ENCODE measurements at places on chromosomes 3 and 15.

DNA sequence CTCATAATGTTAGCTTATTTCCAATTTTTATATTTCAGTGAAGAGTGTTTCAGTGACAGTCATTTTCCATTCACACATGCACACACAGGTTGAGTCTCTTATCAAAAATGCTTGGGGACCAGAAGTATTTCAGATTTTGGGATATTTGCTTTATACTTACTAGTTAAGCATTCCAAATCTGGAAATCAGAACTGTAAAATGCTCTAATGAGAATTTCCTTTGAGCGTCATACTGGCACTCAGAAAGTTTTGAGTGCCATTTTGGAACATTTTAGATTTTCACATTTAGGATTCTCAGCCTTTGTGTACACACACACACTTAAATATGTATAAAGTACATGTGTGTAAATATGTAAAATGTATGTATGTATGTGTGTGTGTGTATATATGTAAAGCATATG is 71.0 kb downstream of the CHD2 start:
- DNase-seq: no peak

DNA sequence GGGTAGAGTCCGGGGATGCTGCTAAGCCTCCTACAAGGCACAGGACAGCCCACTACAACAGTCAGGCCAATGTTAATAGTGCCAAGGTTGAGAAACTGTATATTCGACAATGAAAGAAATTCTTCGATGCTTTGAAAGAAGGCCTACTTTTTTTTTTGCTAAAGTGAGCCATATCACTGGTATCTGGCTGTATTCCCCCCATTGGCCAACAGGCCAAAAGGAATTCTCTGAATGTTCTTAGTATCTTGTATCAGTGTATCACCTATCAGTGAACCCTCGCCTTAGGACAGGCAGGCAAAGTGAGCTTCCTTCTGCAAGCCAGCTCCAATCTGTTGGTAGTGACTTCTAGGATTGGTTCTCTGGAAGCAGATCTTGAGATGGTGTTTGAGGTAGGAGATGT is 74.2 kb downstream of the SNTN start:
- no peak for DNase-seq

DNA sequence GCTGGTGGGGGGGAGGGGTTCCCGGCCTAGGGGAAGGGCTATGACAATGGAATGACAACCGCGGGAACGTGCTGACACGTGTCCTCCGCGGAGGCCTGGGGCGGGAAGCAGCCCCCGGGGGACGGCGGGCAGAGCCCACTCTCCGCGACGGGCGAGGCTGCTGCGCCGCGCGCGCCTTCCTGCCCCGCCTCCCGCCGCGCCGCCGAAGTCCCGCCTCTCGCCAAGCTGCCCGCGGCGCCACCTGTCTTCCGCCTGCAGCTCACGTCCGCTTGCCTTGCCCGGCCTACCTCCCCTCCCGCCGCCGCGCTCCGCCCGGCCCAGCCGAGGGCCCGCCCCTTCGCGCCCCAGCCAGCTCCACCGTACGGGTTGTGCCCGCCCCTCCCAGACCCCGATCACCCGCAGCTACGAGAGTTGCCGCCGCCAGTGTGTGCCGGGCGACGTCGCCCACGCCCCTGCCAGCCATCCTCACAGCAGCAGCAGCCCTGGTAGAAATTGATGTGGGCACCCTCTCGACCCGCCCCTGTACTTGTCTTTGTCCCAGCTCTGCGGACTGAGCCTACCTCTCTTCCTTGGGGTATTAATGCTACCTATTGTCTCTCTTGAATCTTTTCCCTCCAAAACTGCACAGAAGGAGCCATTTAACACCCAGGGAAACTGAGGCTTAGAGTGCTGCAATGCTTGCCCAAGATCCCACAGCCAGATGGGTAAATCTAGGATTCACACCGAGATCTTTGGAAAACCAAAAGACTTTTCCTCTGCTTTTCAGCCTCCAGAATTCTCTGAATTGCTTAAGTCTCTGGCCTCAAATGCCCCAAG is at the start of gene PARP16:
Gene PARP16, minus strand, starts transcription at position 180 of the 816 bp plus-strand sequence. CDS start 457 bp downstream, outside the sequence.
- DNase-seq: peak; percentile 52

GRCh38 chr3:46536758-46537157 is 29.3 kb downstream of the LRRC2 start:
- no peak for DNase-seq

- DNase-seq: no peak
These were observed 188.4 kb downstream of the ADAMTSL3 start for GRCh38 chr15:83842281-83842680.

- no peak for DNase-seq
These were observed 441.1 kb upstream of the DPH6 start for GRCh38 chr15:35987056-35987455.

DNA sequence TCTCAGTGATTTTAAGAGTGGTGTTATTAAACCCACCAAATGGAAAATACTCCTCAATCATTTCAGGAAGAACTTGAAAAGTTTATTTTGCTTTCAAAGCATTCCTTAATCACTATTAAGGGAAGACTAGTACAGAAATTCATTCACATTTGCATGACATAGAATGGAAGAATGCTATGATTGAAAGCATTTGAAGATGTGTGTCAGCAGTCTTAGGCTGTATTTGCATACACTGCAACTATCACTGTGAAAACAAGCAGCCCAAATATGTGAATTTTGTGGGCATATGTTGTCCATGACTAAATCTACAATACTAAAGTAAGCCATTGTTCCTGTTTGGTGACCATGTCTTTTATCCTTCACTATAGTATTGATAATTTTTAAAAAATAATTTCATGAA is 95.8 kb downstream of the CNTN3 start:
- DNase-seq: no peak

GRCh38 chr15:67177752-67178151 is 76.7 kb downstream of the AAGAB start:
- peak; percentile 65 for DNase-seq

DNA sequence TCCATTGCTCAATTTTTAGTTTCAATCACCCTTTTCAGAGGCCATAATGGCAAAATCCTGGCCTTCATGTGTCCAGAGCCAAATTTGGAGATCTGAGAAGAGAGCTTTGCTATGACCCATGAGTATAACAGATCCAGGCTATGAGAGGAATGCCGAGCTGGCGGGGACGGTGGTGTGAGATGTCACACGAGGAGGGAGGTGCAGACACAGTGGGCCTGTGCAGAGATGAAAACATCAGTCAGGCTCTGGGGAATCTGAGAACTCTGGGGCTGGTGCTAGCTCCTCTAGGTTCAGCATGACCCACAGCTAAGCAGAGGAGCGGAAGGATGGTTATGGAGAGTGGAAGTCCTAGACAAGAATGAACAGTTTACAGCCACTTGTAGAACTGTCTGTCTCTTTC is 398.3 kb upstream of the ATP10A start:
- DNase-seq: no peak

- no peak for DNase-seq
These were observed 680.3 kb downstream of the AGBL1 start for GRCh38 chr15:86759800-86760523.

DNA sequence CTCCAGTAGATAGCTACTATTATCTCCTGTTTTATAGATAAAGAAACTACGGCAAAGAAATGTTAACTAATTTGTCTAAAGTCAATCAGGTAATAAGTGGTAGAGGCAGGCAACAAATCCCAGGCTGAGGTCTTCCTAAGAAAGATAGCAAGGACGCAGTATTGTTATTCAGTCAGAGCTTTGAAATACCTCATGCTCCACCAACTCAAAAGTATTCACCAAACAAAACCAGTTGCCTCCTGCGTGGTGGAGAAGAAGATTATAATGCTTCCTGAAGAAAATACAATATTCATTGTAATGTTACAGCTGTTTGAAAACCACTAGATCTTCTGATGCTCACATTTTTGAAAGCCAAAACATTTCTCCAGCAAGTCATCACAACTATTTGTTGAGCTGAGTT is 138.2 kb upstream of the CNTN4 start:
- no peak for DNase-seq

GRCh38 chr15:25801586-25802284 is 61.4 kb downstream of the ATP10A start:
- DNase-seq: no peak

DNA sequence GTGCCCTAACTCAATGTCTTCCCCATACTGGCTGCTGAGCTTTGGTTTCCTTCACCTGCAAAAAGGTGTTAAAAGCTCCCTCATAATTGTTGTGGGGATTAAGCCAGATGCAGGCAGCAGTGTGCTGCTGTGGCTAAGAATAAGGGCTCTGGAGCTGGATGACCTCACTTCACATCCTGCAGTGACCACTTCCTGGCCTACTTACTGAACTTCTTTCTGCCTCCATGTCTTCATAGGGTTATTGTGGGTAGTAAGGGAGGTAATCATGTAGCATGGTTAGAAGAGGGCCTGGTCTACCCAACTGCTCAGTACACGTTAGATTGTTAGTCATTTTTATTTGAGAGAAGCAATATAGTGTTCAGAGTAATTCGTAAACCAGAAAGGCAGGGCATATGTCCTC is 18.4 kb downstream of the GYG1 start:
- DNase-seq: no peak

- no peak for DNase-seq
These were observed 179.9 kb upstream of the ANKRD28 start for GRCh38 chr3:15977598-15978232.

DNA sequence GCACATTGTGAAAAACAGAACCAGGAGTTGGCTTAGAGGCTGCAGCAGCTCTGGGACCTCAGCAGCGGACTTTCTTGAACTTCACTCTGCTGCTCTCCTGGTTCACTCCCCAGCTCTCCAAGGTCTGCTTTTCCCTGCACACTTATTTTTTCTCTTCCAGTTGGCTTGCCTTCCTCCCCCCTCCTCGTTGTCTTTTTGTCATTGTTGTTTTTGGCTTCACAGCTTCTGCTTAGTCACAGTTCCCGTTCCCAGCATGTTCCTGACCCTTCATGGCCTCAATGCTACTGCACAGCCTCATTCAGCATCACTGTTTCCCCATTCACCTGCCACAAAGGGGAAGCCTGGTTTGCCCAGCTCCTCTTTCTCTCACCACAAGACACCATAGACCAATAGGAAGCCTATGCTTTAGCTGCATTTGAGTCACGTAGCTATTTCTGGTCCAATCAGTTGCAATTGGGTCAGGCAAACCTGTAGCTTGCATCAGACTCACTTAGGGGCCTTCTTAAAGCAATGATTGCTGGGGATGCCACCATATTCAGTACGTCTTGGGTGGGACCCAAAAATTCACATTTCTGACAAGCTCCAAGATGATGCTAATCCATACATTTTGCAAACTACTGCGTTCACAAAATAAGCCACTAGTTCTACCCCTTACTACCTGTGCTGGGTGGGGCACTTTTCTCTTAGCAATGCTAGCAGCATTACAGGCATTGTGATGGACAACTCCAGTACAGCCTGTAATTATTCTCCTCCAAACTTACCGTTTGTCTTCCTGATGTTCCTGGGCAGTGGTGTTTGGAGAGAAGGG is 7.8 kb upstream of the SUMF1 start:
- peak; percentile 84 for DNase-seq

DNA sequence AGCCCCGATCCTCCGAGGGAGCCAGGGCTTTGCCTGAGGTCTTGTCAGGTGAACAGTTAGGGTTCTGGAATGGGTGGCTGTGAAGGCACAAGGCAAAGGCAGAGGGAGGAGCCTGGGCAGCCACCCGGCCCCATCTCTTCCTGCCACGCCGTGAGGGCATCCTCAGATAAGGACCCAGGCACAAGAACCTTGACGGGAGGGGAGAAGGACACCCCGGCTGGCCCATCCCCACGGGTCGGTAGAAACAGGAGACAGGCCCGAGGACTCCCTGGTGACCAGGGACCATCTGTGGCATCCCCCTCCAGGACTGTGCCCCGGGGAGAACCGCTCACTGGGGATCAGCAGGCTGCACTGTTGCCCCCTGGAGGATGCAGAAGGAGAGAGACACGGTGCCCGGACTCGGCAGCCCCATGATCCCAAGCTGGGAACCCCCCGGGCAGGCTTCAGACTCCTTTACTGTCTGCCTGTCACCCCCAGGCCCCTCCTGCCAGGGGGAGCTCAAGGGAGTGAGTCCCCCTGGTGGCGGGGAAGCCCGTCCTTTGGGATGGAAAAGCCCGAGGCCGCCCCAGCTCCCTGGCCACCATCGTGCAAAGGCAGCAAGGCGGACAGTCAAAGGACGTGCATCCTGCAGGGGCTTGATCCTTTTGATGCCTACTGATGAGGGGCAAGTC is 12.3 kb upstream of the PCSK6 start:
- DNase-seq: peak; percentile 38

GRCh38 chr3:185399737-185400667 is 37.1 kb downstream of the MAP3K13 start:
- no peak for DNase-seq

DNA sequence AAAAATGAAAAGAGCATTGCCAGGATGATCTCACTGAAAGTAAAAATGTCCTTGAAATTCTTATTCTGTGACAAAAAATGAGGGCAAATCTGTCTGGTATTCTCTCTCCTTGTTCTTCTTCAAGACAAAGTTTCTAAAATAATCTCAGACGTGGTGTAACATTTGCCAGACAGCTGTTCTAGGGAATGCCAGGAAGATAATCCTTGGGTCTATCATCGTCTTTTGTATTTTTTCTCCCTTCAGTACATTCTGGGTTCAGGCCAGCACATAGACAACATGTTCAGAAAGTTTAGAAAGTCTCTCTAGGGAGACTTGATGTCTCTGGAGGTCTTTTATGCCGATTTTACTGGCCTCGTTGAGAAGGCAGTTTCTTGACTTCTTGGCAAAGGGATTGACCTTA is 121.2 kb upstream of the HES1 start:
- no peak for DNase-seq

DNA sequence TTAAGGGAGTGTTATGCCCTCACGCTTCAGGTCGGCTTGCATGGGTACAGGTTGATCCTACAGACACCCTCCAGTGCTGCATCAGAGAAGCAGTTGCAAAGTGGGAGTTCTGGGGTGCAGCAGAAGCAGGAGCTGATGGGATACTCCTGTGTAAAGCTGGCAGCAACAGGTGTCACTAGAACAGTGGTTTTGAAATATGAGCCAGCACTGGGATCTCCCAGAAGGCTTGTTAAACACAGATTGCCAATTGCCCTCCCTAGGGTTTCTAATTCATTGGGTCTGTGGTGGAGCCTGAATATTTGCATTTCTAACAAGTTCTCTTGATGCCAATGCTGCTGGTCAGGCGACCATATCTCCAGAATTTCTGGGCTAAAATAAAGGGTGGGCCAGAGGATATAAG is 350.4 kb downstream of the CLSTN2 start:
- no peak for DNase-seq

- DNase-seq: no peak
These were observed 1239.2 kb downstream of the NSUN3 start for GRCh38 chr3:95302044-95302443.
